ENCODE measurements at places on chromosomes 11 and 22. TPM values are rescaled to one million over a fixed set of nuclear protein-coding genes. Genes with fewer than 3 reads are reported as not detected.

- no peak for DNase-seq
Measured at GRCh38 chr22:28429711-28430110, 249.9 kb downstream of the TTC28 start.

DNA sequence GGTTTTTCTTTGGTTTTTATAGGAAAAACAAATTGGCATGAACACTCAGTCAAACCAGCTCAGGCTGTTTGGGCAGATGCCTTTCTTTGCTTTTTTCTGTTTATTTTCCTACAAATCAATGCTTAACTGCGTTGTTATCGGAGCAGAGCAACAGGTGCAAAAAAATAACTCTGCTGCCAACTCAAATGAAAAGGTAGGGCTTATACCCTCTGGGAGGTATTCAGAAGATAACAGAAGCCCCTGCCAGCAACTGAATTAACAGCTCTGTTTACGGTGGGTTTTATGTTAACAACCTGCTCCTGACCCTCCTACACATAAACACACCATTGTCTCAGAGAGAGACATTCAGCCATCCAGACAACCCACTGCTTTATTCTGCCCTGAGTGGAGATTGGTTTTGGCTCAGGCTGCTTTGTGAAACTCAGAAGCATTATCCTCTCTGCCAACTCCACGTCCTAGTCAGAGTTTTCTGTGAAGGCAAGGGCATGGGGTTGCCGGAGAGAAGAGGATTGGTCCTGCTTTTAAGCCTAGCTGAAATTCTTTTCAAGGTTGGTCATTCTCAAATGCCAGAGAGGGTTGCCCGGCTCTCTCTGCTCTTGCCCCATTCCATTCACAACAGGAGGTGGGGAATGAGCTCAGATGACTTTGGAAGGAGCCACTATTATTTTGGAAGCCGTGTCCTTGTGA, 11.4 kb downstream of the EHF start:
- no peak for DNase-seq

DNA sequence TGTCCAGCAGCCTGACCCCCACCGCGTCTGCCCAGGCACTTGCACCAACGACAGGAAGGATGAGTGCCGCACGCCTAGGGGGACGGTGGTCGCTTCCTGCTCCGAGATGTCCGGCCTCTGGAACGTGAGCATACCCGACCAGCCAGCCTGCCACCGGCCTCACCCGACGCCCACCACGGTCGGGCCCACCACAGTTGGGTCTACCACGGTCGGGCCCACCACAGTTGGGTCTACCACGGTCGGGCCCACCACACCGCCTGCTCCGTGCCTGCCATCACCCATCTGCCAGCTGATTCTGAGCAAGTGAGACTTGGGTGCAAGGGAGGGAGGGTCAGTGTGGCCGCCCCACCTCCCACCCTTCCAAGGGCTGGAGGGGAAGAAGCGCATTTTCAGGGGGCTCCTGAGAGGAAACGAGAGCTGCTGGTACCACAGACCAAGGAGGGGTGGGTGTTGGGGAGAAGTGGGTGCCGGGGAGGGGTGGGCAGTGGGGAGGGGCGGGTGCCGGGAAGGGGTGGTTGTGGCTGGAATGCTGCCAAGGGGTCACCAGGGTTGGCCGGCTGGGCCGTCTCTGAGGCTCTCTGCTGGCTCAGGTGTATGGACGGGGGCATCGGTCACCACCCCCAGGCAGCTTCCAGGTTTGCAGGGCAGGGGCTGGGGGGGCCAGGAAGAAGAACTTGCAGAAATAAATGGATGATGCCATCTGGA, 27.7 kb upstream of the MUC5B start:
- DNase-seq = no peak

DNA sequence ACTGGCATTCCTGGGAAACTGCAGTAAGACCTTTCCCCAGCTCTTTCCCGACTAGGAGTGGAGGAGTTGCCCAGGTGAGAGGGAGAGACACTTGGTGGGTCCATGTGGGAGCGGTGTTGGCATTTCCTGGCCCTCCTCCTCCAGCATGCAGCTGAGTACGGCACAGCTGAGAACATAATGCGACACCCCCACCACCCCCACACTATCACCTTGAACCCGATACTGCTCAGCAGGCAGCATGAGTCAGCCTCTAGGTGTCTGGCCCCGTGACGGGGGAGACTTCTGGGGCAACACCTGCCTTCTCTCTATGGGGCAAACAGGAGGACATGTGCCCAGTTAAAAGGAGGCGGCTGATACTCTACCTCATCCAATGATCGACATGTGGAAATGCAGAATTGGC, 64.4 kb downstream of the PKNOX2 start:
- DNase-seq = no peak

DNA sequence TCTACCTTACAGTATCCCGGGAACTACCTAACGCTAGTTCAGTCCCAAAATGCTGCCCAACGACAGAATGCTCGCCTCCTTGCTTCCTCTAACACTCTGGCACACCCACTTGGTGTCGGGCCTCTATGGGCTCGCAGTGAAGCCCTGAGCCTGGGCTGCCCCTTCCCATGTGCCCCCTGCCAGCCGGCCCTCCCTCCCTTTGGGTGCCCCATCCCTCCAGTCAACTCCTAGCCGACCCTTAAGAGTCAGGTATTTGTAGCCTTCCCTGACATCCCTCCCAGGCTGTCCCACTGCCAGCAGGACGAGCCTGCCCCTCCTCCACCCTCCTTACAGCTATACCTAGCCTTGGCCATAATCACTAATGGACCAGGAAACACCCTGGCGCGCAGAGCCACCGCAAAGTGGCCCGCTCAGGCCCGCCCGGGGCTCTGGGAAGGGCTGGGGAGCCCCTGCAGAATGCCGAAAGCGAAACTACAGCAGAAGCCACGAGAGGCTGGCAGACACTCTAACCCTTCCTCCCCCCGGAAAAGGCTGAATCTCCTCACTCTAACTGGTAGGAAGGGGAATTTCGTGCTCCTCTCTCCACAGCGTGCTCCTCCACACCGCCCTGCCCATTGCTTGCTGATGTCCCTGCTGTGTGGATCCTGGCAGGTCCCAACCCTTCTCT, 8.2 kb downstream of the CBX7 start:
- no peak for DNase-seq

- DNase-seq = no peak
Measured at GRCh38 chr11:10906521-10906920, 48.7 kb upstream of the ZBED5 start.

DNA sequence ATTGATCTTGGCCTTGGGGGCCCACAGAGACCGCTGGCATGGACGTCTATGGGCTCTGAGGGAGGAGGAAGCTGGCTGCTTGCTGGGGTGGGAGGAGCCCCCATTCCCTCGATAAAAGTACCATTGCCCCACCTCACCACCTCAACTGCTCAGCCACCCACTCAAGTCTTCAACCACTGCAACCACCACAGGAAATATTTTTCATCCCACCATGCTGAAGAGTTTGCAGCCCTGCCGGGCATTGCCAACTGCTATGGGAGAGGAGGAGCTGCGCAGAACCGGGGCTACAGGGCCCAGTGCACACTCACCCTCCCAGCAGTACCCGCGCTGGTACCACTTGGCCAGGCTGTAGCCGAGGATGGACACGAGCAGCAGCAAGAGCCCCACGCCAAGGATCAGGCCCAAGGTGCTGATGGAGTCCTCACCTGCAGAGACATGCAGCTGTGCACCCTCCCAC, 29.2 kb downstream of the IL10RA start:
- no peak for DNase-seq

- DNase-seq = no peak
Measured at GRCh38 chr11:110830747-110831146, 118.5 kb upstream of the ARHGAP20 start.

GRCh38 chr11:124676386-124676785, 2.7 kb downstream of the SPA17 start:
- DNase-seq = no peak

GRCh38 chr11:129281471-129282415, 89.6 kb upstream of the ARHGAP32 start:
- no peak for DNase-seq

DNA sequence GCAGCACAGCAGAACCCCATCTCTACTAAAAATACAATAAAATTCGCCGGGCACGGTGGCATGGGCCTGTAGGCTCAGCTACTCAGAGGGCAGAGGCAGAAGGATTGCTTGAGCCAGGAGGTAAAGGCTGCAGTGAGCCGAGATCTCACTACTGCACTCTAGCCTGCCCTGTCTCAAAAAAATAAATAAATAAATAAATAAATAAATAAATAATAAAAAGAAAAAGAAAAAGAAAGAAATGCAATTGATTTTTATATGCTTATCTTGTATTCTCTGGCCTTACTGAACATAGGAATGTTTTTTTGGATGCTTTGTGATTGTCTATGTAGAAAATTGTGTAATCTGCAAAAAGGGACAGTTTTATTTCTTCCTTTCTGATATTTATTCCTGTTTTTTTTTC, 132.5 kb downstream of the BARX2 start:
- DNase-seq = no peak

GRCh38 chr11:61959678-61960077, 7.8 kb downstream of the FTH1 start:
- no peak for DNase-seq

DNA sequence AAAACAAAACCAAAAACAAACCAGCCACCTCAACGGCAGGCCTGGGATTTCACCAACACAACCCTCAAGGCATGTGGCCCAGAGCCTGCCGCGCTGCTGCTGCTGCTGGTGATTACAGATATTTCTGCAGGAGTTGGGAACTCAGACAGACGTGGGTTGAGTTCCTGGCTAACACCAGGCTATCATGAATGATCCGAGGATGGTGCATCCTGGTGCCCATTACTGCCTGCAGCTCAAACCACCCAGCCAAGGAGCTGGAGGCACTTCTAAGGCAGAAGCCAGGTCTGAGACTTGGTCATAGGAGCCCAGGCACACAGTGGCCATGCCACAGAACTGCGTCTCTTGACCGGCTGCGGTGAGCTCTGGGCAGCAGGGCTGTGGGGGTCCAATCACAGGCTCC, 151.8 kb downstream of the MPPED1 start:
- no peak for DNase-seq

GRCh38 chr11:26070714-26071380, 261.1 kb upstream of the ANO3 start:
- DNase-seq = no peak

DNA sequence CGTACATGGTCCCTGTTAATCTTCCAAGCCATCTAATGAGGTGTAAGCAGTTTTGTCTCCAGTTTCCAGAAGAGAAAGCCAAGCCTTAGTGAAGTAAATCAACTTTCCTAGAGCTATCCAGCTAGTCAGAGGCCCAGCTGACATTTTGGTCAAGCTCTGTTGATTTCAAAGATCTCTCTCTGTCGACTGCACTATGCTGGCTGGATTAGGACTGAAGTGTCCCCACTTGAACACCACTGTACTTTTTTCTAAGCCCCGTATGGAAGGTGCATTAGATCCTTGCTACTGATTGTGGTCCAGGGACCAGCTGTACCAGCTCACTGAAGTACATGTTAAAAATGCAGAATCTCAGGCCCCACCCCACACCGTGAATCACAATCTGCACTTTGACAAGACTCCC, 176.5 kb upstream of the NAV2 start:
- no peak for DNase-seq

DNA sequence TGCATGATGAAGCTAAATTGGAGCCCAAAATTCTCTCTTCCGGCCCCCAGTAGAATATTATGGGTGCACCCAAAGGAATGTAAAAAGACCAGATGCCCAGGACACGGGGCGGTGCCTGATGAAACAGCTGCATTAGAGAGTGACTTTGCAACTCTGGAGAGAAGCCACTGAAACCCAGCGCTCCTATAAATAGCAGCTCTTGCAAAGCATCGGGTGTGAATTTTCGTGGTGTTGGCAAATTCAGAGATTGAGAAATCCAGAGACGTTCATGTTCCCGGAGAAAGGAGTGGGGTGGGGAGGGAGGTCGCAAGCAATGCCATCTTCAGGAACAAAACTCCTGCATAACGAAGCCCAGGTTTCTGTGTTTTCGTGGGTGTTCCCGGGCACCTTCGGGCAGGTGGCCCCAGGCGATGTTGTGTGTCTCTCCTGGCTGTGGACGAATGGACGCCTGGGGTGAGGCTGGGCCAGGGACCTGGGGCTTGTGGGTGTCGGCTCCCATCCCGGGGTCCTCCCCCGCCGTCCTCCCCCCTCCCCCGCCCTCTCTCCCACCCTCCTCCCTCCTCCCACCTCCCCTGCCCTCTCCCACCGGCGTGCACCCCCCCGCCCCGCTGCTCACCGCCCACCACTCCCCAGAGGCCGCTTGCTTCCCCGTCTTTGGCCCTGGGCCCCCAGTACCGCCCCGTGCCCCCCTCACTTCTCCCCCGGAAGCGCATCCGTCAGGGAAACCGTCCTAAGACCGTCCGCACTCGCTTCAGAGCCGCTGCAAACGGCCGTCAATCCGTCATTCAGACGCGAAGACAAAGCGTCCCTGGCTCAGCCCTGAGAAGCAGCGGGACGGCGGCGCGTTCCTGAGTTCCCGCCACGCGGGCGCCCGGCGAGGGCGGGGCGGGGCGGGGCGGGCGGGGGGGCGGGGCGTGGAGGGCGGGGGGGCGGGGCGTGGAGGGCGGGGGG, 26.7 kb upstream of the TOLLIP start:
- no peak for DNase-seq

- DNase-seq = no peak
Measured at GRCh38 chr22:42414565-42415303, 17.5 kb downstream of the NFAM1 start.

DNA sequence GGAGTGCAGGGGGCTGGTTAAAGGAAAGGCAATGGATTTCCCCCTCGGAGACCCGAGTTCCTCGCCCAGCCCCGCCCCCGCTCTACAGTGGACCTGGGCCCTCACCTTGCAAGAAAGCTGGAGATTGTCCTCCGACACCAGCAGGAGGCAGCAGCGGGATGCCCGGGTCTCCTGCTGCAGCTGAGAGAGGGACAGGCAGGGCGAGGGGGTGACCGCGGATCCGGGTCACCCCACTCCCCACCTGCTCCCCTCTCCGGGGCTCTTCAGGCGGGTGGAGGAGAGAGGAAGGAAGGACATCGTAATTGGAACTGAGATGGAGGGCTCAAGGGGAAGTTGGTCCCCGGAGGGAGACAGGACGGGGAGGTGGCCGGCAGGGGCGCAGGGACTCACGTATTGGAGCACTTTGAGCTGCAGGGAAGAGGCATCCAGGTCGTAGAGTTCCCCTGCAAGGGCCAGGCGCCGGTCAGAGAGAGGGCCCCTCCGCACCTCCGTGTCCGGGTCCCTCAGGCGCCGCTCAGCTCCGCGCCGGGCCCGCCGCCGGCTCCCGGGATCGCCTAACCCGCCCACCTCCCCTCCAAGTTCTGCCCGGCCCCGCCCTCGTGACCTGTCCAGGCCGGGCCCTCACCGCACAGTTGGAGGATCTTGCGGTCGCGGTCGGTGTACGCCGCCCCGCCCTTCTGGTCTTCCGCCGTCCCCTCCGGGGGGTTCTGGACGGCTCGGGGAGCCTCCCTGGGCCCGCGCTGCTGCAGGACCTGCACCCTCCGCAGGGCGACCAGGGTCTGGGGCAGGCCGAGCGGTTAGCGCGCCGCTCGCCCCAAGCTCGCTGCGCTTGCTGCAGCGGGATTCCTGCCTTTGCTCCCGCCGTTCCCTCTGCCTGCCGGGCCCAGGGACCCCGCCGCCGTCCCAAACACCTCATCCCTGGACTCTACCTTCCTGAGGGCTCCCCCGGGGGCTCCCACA, 84.1 kb downstream of the PDE2A start:
- DNase-seq = no peak

The HORMAD2 gene
- not detected for total RNA-seq

The TNNT3 gene
- 0.71 TPM for total RNA-seq

The GNAZ gene
- 11.1 TPM for total RNA-seq

The KRTAP5-7 gene
- not detected for total RNA-seq

The SIDT2 gene
- 37.0 TPM for total RNA-seq

The SNX32 gene
- total RNA-seq = not detected

The CCDC88B gene
- 14.7 TPM for total RNA-seq

The DUSP8 gene
- total RNA-seq = 10.2 TPM
